Activated T-cell treated with anti-CD3 and anti-CD28 coated beads, Interleukin-2, amount 50 U/mL, for 48 hours (primary cell): ENCODE measurements at places on chromosomes 1 and 21.
A peak's percentile ranks its signal among the peaks of the same experiment; 100 is the strongest.

DNA sequence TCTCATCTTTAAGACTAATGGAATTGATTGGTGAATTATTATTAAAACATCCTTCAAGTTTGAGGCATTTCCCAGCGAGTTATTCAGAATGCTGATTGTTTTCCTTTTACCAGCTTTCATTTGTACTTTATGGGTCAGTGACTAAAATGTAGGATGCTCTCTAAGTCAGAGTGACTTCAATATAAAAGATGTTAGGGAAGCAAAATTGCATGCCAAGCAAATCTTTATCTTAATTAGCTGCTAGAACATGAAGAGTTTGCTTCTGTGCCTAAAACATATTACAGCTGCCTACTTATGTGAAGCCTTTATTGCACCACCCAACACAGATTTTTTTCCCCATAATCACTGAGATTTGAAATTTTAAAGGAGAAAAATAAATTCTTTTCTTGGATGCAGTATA, 79.8 kb upstream of the CYYR1 start:
- no peak for DNase-seq

- no peak for DNase-seq
These were observed 242.4 kb upstream of the CAMK1G start for GRCh38 chr1:209341146-209341545.

- DNase-seq: no peak
These were observed 26.8 kb upstream of the CNN3 start for GRCh38 chr1:94953746-94954145.

DNA sequence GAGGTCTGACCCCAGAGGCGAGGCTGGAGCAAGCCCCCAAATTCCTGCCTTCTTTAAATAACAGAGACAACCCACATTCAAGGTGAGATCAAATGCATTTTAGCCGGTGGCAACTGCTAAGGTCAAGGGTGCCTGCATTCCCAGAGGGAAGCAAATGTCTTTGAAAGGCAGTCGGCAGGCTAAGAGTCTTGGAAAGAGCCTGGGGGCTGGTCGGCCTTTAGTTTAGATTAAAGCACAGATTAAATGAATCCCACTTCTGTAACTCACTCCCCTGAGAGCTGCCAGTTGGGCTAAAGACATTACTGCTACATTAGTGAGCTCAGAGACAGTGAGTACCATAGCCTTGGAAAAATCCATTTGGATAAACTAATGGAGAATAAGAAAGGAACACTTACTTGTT, 59.2 kb downstream of the HTR6 start:
- DNase-seq: no peak

DNA sequence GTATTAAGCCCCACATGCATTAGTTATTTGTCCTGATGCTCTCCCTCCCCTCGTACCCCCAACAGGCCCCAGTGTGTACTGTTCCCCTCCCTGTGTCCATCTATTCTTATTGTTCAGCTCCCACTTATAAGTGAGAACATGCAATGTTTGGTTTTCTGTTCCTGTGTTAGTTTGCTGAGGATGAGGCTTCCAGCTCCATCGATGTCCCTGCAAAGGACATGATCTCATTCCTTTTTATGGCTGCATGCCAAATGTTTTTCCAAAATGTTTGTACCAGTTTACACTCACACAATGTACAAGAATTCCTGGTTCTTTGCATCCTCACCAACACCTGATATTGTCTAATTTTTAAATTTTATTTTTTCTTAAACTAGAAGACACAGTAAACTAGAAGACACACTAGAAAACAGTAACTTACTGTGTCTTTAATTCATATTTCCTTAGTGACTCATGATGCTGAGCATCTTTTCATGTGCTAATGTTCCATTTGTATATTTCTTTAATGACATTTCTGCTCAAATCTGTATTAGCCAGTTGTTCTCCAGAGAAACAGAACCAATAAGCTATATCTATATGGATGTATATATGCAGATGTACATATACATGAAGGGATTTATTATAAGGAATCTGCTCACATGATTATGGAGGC, 19.4 kb upstream of the USP1 start:
- no peak for DNase-seq

- peak; percentile 82 for DNase-seq
These were observed at the start of gene PTPN22 for GRCh38 chr1:113871597-113872113. Gene PTPN22 (minus strand): TSS chr1:113871712.

DNA sequence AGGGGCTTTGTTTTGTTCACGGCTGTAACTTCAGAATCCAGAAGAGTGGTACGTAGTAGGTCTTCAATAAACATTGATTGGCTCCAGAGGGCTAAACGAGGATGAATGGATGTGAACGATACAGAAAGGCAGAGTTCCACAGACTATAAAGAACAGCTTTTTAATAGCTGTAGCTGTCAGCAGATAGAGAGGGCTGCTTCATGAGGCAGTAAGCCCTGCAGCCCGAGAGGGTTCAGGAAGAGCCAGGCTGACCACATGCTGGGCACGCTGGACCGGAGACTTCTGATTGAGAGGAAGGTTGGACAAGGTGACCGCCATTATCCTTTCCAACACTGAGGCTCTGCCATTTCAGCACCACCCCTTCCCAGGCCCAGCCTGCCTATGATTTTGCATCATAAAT, 45.3 kb downstream of the KIRREL1 start:
- DNase-seq: no peak

DNA sequence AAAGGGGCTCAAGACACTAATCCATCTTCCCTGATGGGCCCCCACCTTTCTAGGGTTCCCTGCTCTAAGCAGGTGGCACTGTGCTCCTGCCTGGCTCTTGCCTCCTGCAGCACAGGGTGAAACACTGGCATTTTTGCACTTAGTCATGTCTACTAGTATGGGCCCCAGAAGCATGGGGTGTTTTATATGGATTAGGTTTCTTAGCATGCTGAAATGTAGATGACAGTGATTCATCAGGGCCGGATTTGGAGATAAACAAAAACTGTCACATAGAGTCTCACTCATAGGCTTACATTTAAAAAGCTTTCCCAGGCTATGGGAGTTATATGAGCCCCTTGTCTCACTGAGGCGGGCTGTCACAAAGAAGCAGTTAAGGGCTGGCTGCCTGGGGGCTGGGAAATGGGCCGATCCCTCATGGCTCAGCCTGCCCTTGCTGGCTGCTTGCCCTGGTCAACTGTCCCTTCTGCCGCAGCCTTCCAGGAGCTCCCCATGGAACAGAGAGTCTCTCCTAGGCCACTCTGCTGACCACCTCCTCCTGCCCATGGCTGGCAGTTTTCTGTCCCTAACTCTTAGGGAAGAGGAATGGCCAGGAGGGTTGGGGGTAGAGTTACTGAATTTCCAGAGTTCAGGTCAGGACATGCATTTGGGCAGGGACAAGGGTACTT, 6.5 kb downstream of the GALNT2 start:
- no peak for DNase-seq

- DNase-seq: no peak
These were observed 22.2 kb downstream of the SLC25A33 start for GRCh38 chr1:9561429-9561828.

- DNase-seq: no peak
These were observed 20.6 kb upstream of the NPL start for GRCh38 chr1:182768963-182769362.

DNA sequence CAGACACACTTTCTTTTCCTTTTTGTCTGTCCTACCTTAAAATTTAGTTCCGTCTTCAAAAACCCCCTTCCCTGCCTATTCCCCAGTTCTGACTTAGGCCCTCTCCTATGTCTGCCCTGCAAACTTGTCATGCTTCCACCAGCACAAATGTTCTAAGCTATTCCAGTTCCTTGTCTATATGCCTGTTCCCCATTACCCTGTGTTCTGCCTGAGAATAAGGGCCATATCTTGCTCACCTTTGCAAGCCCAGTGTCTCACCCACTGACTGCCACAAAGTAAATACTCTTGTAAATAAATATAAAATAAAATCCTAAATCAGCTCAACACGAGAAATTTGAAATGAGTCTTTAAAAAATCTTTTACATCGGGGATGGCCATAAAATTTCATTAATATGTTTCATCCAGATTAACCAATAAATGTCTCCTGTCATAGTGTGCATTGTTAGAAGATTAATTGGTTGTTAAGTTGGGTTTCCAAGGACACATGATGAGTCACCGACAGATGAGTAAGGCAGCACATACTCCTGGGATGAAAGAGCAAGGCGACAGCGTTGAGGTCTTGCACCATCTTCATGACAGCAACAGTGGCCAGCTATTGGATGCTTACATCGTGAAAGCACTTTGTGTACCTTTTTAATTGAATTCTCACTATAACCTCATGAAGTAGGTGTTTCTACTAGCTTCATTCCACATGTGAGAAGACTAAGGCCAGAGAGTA, 92.6 kb upstream of the NGF start:
- DNase-seq: no peak

GRCh38 chr1:38587766-38588165, 271.8 kb downstream of the RRAGC start:
- no peak for DNase-seq

GRCh38 chr1:201020721-201021629, 2.5 kb downstream of the KIF21B start:
- peak; percentile 63 for DNase-seq

DNA sequence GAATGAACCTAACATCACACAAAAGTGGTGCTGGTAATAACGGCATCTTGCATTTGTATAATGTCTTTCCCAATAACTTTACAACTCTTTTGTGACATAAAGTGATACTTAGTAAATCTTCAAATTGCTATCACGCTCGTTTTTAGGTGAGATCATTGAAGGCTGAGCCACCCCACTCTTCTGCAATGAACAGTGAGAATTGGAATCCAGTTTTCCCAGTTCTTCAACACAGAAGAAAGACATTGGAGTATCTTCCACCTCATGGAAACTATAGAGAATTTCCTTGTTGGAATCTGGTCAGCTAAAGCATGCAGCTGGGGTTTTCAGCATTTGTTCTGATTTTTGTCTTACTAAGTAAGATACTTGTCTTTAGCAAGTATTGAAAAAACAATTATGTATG, 59.9 kb upstream of the NRIP1 start:
- no peak for DNase-seq

- no peak for DNase-seq
These were observed 77.1 kb downstream of the GALNT2 start for GRCh38 chr1:230144010-230144614.

DNA sequence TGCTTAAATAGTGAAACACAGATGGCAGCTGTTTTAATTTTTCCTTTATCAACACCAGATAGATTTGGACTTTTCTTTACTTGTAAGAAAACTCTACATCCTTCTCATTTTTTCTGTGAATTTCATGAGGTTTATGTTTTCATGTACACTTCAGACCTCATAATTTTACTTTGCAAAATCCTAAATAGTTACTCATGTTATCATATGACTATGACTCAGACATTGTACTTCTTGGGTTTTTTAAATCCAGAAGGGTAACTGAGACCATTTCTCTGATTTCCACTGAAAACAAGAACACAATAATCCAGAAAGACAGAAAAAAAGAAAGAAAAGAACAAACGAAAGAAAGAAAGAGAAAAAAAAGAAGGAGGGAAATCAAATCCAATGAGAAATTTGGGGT, 1021.6 kb downstream of the NCAM2 start:
- no peak for DNase-seq

GRCh38 chr1:176241385-176242015, 34.4 kb upstream of the COP1 start:
- DNase-seq: no peak

- no peak for DNase-seq
These were observed 201.8 kb upstream of the BRINP3 start for GRCh38 chr1:190679454-190679853.

- no peak for DNase-seq
These were observed 402.7 kb upstream of the DAB1 start for GRCh38 chr1:57826535-57826934.

DNA sequence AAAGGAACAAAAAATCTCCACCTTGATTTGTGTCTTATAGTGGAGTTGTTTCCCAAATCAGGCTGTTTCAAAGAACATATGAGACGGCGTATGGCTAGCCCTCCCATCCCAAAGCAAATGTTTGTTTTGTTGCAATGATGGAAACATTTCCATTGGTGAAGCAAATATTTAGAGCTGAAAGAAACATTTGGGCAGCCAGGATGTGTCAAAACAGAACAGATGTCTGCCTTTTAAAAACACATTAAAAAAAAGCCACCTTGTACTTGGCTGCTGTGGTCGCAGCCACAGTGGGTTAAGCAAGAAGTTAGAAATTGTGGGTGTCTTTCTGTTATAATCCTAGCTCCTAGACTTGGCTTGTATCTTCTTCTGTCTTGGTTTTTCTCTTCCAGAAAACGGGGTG, 116.3 kb downstream of the PEX14 start:
- no peak for DNase-seq

DNA sequence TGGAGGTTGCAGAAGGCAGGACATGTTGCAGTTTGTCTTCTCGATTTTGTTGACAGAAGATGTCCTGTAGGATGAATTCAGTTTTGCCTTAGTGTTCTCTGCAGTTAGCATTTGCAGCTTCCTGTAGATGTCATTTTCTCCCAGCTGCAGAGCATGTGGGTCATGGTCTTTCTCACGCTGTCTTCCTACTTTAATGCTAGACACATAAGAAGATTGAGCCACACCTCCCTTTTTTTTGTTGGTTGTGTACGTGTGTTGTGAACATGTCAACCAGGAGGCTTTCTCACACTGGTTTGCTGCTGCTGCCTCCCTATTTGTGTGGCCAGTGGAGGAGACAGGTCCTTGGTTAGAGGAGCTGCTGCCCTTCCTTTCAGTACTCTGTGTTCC, 110.7 kb downstream of the VPS13D start:
- DNase-seq: no peak

DNA sequence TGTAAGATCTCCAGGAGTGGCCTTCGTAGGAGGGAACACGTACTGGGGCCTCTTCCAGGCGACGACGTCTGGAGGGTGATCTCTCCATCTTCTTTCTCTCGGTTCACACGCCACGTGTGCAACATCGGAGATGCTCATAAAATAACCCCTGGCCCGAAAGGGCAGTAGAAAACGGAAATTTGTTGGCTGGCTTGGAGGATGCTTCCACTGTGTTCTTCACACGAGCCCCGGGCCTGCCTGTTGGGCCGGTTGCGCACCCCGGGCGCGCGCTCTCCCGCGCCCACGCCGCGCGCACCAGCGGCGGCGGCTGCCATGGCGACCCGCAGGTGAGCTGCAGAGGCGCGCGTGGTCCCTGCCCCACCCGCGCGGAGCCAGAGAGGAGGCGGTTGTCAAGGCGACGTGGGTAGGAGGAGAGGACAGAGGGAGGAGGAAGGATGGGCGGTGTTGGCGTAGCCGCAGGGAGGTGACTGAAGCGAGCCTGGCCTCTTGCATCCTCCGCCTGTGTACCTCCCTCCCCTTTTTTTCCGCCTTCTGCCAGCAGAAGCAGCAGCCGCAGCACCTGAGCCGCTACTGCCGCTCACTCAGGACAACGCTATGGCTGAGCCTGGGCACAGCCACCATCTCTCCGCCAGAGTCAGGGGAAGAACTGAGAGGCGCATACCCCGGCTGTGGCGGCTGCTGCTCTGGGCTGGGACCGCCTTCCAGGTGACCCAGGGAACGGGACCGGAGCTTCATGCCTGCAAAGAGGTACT, at the start of gene ELAPOR1:
Gene ELAPOR1, plus strand, starts transcription at position 526 of the 752 bp plus-strand sequence. Its CDS starts 69 bp downstream, at position 595.
- DNase-seq: peak; percentile 80

- no peak for DNase-seq
These were observed 36.5 kb downstream of the PLA2G4A start for GRCh38 chr1:186865253-186865652.

- no peak for DNase-seq
These were observed 221.3 kb upstream of the DMRTA2 start for GRCh38 chr1:50644447-50645105.
